T-helper 1 cell (primary cell): ENCODE measurements at places on chromosomes 1 and 21.
A peak's percentile ranks its signal among the peaks of the same experiment; 100 is the strongest.

- no peak for DNase-seq
These were observed 15.6 kb upstream of the TTC4 start for GRCh38 chr1:54699936-54700525.

DNA sequence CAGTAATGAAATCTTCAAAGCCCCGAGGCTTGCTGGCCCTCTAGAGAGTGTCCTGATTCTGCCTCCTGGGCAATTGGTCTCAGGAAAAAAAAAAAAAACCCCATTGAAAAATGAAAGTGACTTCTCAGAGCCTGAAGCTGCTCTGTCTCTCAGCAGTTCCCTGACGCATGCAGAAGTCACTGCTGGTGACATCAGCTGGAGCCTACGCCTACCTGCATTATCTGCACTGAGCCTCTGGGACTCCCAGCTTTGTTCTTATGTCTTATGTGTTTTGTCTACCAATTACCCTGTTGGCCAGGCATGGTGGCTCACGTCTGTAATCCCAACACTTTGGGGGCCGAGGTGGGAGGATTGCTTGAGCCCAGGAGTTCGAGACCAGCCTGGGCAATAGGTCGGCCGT, 10.1 kb upstream of the SLC25A33 start:
- DNase-seq, result no peak

DNA sequence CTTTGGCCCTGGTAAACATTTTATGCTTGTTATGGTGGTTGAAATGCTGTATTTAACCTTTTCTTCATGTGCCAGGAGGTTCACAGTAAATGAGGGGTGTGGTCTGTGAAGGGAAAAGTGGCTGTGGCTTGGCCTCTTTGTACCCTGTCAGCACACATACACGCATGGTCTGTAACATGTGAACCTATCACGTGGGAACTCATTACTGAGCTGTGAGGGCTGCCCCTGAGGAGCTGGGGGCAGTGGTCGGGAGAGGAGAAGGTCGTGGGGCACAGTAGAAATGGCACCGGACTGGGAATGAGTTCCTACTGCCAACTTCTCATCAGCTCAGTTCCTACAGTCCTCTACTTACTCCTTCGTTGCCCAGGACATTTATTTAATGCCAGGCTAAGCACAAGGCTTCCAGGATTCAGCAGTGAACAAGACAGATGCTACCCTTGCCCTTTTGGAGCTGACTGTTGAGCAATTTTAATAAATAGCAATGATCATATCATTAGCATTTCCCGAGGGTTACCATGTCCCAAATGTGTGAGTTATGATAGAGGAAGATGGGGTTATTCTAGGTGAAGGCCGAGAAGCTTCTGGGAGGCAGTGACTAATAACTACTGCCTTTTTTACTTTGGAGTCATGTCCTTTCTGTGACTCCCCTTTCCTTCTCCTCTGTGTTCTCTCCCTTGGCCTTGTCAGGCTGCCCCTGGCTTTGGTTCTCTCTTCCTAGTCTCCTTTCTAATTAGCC, 38.8 kb downstream of the DDR2 start:
- DNase-seq, result no peak

DNA sequence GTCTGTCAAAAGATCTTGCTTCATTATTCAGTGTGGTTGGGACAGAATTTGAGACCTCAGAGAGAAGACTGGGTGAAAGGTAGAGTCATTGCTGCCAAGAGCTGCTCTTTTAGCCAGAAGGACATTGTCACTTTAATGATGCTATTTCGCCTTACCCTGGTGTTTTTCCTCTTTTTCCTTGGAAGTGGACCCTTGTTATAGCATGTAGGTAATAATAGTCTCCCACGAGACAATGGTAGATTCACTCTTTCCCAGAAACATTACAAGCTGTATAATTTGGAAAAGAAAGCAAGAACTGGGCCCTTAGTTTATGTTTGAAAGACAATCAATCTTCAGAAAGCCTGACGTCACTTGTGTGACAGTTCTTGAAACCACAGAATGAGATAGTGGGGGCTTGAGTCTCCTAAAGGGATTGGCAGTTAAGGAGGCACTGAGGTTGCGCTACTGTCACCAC, 3.8 kb downstream of the SERTAD4 start:
- DNase-seq, result no peak

DNA sequence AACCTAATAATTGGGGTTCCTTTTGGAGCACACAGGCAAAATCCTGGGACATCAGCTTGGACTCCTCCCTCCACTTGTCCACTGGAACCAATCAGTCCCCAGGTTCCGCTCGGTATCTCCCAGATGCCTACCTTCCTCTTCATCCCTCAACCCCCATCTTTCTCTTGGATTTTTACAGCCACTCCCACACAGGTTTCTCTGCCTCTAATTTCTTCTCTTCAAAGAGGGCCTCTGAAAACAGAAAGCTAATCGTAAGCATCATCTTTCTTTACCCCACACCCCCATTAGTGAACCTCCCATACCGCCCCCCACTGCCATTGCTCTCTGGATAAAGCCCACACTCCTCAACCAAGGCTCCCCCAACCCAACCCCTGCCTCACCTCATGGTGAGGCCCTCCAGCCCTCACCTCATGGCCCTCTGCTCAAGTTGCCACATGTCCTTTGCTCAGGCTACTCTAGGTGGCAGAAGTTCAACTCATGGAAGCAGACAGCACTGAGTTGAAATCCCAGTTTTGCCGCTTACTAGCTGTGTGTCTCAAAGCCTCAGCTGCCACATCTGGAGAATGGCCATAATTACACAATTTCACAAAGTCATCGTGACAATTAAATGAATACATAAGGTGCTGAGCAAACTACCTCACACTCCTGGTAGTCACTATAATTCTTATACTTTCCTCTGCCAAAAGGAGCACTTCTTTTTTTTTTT, 18.1 kb upstream of the WASF2 start:
- DNase-seq, result no peak

GRCh38 chr21:17679002-17679600, 66.4 kb upstream of the BTG3 start:
- DNase-seq, result no peak

- DNase-seq, result no peak
These were observed 5.3 kb downstream of the DISP3 start for GRCh38 chr1:11484321-11484655.

GRCh38 chr1:54227091-54227602, 27.2 kb downstream of the MRPL37 start:
- DNase-seq, result no peak

GRCh38 chr1:62725255-62725654, 37.1 kb upstream of the DOCK7 start:
- no peak for DNase-seq

DNA sequence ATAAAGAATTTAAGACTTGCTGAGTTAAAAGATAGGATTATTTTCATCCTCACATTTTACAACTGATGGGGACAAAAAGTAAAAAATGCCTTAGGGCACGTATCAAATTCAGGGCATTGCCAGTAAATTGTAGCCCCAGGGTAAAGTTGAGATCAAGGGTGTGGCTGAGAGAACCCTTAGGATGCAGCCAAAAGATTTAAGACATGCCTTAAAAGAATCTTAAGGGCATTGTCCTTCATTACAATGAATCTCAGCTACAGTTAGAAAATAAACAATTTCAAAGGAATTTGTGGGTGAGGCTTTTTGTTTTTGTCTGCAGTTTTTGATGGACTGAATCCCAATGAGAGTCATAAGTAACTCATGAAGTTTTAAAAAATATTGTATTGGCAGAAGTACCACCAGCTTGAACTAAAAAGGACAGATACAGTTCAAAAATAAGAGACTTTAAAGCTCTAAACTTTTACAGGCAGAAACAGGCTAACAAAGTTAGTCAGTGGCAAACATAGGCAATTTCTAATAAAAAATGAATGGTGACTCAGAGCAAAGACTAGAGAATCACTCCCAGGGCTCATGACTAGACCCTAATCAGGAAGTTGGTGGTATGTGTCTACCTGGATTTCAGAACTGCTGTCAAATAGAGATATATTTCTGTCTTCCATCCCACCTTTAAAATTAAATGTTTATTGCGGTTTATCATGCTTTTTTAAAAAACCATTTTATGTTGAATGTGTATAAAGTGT, 165.1 kb upstream of the SNX7 start:
- DNase-seq, result no peak

- no peak for DNase-seq
These were observed 422.7 kb downstream of the SIPA1L2 start for GRCh38 chr1:232207073-232207866.

GRCh38 chr1:227560393-227561173, 2.8 kb upstream of the ZNF678 start:
- no peak for DNase-seq

GRCh38 chr1:84307398-84307797, 5.9 kb downstream of the SAMD13 start:
- DNase-seq, result no peak

GRCh38 chr1:65299328-65299727, 10.0 kb upstream of the DNAJC6 start:
- DNase-seq, result no peak

- DNase-seq, result no peak
These were observed 13.3 kb downstream of the TESK2 start for GRCh38 chr1:45477646-45478045.

GRCh38 chr1:89633248-89633799, 404 bp downstream of the LRRC8C start:
- DNase-seq, result peak; percentile 55

DNA sequence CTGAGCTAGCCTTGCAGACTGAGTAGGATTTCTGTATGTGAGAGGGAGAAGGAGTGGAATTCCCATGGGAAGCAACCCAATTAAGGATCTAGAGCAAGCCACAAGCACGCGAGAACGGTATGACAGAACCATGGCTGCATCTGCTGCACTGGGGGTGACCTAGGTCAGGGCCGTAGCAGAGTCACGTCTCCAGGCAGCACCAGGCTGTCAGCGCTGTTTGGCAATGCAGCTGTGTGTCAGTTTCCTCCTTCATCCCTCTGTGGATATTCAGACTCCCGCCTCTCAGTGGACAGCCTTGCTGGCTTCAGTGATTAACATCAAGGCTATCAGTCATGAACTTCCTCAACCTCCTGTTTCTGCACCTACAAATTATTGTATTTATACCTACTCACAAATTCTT, 118.1 kb upstream of the PPP2R5A start:
- DNase-seq, result no peak

DNA sequence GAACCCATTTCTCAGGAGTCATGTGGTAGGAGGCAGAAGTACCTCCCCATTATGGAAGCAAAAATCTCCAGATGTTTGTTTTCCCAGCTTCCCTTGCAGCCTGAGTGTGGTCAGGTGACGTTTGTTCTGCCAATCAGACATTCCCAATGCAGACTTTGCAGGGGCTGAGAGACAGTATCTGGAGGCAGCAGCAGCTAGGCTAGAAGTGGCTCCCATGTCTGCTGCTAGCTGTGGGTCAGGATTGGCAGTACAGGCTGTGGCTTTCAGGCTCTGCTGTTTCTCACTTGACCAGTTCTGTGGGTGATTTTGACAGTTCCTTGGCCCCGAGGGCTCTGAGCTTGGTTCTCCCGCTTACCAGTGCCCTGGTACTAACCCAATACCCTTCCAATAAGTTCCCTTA, 58.6 kb upstream of the NBPF3 start:
- no peak for DNase-seq

- peak; percentile 29 for DNase-seq
These were observed 25.5 kb upstream of the IFNAR1 start for GRCh38 chr21:33299181-33299752.

DNA sequence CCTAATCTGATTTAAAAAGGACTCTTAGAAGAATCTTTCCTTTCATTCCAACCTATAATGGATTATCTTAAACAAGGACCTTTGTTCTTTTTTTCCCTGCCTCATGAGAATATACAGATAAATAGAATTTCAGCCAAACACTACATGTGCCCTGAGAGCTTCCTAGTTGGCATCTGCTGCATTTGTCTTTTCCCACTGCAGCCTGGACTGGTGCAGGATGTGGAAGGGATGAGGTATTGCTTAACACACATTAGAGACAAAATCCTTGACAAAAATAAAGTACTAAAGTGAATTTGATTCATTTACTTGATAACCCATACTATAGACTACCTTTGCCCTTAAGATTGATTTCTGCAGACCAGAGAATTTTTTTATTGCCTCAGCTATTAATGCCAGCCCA, 59.5 kb downstream of the PALMD start:
- no peak for DNase-seq

- no peak for DNase-seq
These were observed 55.9 kb downstream of the ZBTB18 start for GRCh38 chr1:244106837-244107493.

DNA sequence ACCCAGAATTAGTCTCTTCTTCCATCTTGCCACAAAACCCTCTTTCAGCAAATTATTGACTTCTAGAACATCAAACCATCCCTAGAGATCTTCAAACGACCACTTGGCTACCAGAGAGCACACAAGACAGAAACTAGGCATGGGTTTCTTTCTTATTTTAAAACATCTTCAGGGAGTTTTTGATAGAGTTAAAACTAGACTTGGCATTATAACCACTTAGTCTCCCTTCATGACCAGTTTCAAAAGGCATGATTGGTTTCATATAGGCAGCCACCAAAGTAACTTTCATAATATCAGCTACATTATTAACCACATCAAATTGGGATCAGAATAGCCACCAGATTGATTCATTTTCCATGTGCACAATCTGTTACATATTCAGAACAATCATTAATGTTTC, 368.4 kb upstream of the GREM2 start:
- no peak for DNase-seq

DNA sequence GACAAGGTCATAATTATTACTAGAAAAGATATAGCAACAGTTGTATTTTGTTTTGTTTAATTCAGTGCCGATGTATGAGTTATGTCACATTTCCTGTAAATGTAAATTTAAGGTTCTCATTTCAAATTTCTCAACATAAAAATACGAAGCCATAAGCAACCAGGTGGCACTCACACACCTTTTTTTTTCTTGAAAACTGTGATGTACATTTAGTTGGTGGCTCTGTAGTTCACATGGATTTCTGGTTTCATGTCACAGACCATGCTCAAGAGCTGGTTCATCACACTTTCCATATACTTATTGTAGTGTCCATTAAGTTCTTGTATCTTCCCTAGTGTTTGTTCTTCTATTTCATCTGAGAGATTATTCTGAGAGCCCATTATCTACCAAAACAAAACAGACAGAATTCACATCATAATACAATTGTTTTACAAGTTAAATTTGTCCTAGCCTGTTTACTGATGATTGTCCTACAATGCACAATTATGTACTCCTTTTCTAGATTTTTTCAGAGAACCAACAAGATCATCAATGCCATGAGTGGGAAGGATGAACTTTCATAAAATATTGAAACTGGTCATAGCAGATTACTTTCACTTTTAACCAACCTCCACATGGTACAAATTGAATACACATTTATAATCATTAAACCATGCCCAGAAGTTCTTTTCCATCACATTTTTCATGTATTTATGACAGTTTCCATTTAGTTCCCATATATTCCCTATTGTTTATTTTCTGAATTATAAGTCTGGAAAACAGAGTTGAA, 17.1 kb downstream of the ATP6V1G3 start:
- no peak for DNase-seq

- DNase-seq, result peak; percentile 17
These were observed 708 bp downstream of the PRDM2 start for GRCh38 chr1:13700521-13701270.
